ENCODE measurements at places on chromosomes 6 and 20.

- DNase-seq: no peak
Observed at GRCh38 chr20:8587251-8587650, 455.2 kb downstream of the PLCB1 start.

DNA sequence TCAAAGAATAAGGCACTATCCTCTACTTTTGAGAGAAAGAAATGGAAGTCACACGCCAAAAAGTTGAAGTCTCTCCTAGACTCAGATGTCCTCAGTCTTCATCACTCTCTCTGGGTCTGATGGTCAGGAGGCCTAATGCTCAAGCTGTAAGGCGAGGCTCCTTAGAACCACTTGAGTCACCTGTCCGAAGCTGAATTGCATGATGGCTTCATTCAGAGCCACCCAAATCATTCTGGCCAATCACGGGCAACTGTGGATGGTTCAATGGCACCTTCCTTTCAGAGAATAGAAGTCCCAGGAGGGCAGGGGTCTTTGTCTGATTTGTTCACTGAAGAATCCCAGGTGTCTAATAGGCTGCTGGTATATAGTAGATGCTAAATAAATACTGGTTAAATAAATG, 69.4 kb upstream of the RNF24 start:
- DNase-seq: no peak

GRCh38 chr6:2063547-2063946, 181.9 kb downstream of the GMDS start:
- no peak for DNase-seq

DNA sequence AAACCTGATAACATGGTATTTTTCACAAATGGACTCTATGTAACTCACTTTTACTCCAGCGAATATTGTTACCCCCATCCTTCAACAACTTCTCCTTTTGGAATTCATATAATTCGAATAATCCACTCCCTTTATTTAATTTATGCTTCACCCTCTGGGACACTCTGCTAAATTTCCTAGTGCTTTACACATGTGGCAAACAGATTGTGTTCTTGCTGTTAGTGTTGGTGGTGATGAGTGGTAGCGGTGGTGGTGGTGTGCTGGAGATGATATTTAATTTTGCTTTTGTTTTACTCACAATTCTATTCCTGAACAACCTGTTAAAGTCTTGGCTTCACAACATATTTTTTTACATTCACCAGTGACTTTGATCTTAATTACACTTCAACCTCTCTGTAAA, 32.8 kb downstream of the HTR1B start:
- DNase-seq: no peak

DNA sequence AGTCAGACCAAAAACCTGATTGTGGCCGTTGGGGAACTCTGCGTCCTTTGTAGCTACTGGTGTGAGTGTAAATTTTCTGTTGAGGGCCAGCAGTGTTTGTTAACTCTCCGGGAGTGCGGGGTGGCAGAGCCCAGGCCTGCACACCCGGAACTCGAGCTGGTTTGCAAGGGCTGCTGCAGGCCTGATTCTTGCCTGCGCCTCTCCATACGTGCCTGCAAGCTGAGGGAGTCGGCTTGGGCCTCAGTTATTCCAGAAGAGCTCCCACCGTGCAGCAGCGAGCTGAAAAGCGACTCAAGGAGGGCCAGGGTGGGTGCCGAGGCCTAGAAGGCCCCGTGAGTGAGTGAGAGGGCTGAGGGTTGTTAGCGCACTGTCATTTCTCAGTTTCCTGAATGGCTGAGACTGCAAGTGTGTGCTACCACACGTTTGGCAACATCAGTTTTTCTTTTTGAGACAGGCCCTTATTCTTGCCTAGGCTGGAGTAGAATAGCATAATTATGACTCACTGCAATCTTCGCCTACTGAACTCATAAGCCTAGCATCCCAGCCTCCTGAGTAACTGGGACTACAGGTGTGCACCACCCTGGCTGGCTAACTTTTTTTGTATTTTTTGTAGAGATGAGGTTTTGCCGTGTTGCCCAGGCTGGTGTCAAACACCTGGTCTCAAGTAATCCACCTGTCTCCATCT, 33.9 kb upstream of the KIF13A start:
- DNase-seq: no peak

GRCh38 chr6:26336355-26337198, 28.4 kb upstream of the BTN3A2 start:
- DNase-seq: no peak
